ENCODE measurements at places on chromosomes 16 and 17.
A peak's percentile ranks its signal among the peaks of the same experiment; 100 is the strongest.

GRCh38 chr16:7805686-7806396 is 473.2 kb downstream of the RBFOX1 start:
- no peak for DNase-seq

GRCh38 chr17:44312396-44313104 is 4.1 kb downstream of the RUNDC3A start:
- no peak for DNase-seq

GRCh38 chr16:73389085-73389484 is 341.2 kb upstream of the ZFHX3 start:
- DNase-seq: no peak

DNA sequence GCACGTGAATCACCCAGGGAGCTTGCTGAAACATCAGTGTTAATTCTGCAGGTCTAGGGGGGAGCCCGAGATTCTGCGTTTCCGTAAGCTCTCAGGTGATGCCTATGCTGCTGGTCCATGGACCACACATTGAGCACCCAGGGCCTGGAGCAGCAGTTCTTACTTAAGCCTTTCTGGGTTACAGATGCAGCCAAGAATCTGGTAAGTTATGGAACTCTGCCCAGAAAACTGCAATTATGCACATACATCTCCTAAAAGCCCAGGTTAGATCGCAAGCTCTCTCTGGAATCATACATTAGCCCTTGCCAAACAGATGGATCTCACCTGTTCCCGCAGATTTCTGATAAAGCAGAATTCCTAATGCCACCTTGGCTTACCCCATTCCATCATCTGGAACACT is 265.9 kb upstream of the SALL1 start:
- peak; percentile 57 for DNase-seq

DNA sequence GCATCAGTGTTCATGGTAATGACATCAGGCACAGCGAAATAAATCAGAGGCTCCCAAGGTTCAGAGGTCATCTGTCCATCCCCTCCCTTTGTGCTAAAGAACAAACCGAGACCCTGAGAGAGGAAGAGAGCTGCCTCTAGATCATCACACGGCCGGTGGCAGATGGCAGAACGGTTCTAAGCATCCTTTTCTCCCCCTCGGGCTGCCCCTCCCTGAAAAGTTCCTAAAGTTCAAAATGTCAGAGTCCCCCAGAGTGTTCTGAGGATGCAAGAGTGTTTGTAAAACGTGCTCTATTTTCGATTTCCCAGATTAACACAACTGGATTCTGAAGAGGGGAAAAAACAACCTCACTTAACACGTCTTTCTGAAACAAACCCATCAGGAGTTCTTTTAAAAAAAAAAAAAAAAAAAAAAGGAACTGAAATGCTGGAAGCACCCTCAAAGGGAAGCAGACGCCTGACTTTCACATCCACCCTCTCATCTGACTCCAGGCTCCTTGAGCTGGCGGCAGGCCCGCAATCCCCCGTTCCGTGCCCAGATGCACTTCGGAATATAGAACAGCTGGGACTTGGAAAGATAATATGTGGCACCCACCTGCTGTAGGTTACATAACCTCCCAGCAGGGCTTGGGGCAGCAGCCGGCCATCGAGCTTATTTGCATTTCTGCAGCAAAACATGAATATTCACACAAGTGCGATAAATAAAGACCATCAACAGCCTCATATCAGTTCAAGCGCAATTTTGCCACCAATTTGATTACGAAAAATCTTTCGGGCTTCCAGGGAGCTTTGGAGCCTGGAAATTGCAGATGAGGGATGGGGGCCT is 115.5 kb upstream of the SMURF2 start:
- DNase-seq: no peak

DNA sequence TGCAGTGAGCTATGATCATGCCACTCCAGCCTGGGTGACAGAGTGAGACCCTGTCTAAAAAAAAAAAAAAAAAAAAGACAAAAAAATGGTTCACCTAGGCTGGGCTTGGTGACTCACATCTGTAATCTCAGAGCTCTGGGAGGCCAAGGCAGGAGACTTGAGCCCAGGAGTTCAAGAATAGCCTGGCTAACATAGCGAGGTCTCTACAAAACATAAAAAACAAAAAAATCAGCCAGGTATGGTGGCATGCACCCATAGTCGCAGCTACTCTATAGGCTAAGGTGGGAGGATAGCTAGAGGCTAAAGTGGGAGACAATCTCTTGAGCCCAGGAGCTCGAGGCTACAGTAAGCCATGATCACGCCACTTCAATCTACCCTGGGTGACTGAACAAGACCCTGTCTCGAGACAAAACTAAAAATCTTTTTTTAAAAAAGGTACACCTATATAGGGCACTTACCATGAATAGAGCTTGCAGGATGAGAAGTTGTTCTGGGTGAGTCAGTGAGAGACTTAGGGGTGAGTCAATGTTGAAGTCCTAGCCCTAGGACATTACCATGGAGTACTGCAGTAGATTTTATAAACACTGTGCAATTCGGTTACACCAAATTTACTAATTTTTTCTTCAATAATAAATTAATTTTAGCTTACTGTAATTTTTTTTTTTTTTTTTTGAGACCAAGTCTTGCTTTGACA is 19.0 kb downstream of the USP32 start:
- peak; percentile 67 for DNase-seq

- peak; percentile 68 for DNase-seq
These were observed 9.7 kb downstream of the KDM6B start for GRCh38 chr17:7843536-7844291.

DNA sequence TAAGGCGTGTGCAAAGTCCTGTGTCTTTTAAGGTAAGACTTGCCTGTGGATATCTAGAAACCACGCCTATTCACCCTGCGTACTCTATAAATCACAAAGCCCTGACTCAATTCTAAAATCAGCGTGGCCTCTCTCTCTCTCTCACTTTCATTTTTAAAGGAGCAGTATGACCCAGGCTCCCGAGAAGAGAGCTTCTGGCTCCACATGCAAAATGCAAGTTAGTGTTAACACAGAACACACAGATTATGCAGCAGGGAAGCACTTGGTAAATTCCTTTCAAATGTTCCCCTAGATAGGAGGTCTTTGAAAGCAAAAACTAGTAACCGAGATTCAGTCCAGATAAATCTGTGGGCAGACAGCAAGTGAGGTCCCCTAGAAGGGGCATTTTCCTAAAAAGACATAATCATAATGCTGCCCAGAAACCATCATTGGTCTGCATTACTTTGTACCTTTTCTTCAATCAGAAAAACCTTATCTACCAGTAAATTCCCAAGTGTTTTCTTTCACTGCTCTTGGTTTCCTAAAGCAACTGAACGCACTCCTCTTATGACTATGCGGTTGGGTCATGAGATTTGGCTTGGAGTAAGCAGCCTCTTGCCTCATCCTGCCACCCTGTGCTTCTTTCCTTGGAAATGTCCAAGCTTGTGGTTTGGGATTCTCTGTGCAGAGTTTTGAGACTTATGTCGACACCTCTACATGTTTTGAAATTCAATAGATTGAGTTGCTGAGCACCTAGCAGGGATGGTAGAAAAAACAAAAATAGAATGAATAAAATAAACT is 31.7 kb upstream of the KCNJ2 start:
- DNase-seq: peak; percentile 97

- DNase-seq: peak; percentile 94
These were observed 10.3 kb downstream of the LYRM1 start for GRCh38 chr16:20910781-20911321.

DNA sequence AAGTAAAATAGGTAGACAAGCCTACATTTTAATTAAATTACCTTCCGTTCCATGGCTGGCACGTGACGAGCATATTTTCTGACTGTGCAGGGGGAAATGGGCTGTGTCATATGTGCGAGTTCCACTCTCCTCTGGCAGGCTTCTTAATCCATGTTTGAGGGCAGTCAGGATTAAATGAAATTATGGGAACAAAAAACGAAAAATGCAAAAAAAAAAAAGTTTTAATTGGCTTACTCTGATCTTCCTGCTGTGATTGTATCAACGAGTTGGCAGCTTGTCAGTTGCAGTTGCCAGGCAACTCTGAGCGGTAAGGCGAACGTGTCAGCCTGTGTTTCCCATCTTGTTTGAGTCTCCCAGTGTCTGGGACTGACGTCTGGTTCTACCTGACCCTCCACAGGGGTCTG is 302.9 kb upstream of the XYLT1 start:
- peak; percentile 62 for DNase-seq

Measured in AG10803 (cell line).